ENCODE measurements at places on chromosomes 13 and 19.

- DNase-seq = no peak
Observed at GRCh38 chr19:29942404-29943261, 594 bp downstream of the URI1 start.

DNA sequence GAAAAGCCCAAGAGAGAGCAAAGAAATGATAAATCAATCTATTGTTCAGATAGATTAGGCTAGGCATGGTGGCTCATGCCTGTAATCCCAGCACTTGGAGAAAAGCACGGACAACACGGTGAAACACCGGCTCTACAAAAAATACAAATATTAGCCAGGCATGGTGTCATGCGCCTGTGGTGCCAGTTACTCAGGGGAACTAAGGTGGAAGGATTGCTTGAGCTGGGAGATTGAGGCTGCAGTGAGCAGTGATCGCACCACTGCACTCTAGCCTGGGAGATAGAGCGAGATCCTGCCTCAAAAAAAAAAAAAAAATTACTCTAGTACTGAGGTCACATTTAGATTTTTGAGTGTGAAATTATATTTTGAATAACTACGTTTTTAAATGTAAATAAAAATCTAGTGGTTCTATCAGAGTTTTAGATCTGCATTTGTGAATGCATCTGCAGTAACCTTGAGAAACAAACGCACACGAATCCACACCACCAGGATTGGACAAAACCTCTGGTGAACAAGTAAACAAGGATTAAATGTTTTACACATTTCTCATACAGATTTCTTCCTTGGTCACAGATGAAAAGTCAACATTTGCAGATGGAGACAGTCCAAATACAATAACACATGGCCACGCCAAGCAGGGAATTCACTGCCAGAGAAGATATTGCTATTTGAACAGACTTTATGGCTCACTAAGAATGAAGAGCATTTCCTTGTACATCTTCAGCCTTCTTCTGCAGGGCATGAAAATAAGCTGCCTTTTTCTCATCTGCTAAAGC, 917.6 kb downstream of the PCDH9 start:
- peak; percentile 1 for DNase-seq

DNA sequence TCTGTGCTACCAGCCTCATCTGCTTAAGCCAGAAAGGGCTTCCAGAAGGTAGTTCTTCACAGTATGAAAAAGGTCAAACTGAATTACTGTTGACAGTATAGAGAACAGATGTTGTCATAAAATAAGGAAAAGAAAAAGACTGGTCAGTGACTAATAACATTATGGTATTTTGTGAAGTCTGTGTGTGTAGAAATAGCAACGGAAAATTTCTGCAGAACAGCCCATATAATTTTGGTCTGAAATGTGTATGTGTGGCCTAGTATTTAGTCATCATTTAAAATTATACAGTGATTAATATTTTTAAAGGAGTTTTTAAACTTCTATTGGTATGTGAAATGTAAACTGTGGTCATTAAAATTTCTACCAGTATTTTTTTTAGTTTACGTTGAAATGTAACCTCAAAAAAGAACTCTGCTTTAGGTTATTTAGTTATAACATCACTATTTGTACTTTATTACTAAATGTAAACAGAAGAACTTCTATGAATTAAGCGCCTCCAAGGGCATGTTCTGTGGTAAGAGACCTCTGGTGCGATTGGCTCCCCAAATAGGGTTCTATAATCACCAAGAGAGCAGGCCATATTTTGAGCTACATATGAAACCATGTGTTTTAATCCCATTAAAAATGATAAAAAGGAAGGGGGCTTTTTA, 3.3 kb upstream of the GPR183 start:
- no peak for DNase-seq

- no peak for DNase-seq
Observed at GRCh38 chr13:110300090-110300815, 6.7 kb downstream of the COL4A1 start.

- no peak for DNase-seq
Observed at GRCh38 chr13:105816994-105817393, 718.5 kb downstream of the EFNB2 start.

- peak; percentile 93 for DNase-seq
Observed at GRCh38 chr19:35995048-35995993, at the start of gene SDHAF1. TSS of gene SDHAF1 (plus strand) at chr19:35995188. CDS start at chr19:35995275, 87 bp downstream.
